ENCODE measurements at places on chromosomes 6 and 20.

DNA sequence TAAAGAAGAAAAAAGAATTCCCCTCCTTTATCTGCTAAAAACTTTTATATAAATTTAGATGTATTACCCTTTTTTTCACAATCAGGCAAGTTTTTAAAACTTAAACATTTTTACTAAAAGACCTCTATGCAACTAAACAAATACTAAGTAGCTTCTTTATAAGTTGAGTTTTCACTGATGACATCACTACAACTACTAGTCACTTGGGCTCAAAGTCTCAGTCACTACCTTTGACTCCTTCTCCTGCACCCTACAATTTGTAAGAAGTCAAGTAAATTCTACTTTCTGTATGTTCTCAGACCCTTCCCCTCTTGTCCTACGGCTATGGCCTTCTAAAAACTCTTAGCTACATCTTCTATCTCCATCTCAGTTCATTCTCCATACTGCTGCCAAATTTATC lies 11.2 kb downstream of the SUPT3H start:
- no peak for DNase-seq

- DNase-seq: no peak
Observed at GRCh38 chr6:104527761-104528415, 331.8 kb downstream of the HACE1 start.

- no peak for DNase-seq
Observed at GRCh38 chr6:36122495-36123269, 7.6 kb upstream of the MAPK13 start.

- no peak for DNase-seq
Observed at GRCh38 chr6:165579151-165579550, 83.9 kb downstream of the PDE10A start.

GRCh38 chr20:23881371-23881770 lies 1.8 kb upstream of the CST5 start:
- DNase-seq: no peak

DNA sequence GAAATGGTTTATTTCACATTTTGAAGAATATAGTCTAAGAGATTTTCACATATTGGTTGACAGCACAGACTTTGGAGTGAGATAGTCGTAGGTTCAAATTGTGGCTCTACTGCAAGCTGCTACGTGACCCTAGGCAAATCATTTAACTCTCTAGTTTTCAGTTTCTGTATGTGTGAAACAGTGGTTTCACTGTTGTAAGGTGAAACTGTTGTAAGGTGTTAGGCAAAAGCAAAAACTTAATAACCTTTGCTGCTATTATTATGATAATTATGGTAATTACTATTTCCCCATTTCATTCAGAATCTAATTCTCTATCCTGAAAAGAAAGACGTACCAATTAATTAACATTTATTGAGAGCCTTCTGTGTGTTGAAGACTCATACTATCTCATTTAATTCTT lies 144.2 kb downstream of the REV3L start:
- DNase-seq: no peak

DNA sequence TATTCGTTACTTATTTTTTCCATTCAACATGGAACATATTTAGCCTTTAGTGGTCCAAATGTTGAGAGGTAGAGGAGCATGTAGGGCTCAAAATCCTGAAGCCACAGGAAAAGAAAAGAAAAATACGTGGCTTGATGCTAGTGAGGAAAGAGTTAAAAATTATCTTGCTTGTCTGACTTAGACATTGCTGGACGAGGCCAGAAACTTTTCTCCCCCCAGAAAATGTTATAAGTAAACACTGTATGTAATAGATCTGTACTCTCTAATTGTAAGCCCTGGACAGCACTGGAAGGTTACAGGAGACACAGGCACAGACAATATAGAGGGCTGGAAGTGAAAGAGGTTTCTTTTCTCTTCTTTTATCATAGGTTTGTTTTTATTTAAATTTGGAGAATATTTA lies 165.6 kb downstream of the ZFP64 start:
- DNase-seq: no peak

- DNase-seq: peak; percentile 71
Observed at GRCh38 chr6:144104898-144105487, 9.6 kb upstream of the SF3B5 start.

GRCh38 chr6:13538084-13538483 lies 36.3 kb upstream of the SIRT5 start:
- DNase-seq: no peak

GRCh38 chr20:52529826-52530225 lies 338.2 kb upstream of the ZFP64 start:
- DNase-seq: no peak

DNA sequence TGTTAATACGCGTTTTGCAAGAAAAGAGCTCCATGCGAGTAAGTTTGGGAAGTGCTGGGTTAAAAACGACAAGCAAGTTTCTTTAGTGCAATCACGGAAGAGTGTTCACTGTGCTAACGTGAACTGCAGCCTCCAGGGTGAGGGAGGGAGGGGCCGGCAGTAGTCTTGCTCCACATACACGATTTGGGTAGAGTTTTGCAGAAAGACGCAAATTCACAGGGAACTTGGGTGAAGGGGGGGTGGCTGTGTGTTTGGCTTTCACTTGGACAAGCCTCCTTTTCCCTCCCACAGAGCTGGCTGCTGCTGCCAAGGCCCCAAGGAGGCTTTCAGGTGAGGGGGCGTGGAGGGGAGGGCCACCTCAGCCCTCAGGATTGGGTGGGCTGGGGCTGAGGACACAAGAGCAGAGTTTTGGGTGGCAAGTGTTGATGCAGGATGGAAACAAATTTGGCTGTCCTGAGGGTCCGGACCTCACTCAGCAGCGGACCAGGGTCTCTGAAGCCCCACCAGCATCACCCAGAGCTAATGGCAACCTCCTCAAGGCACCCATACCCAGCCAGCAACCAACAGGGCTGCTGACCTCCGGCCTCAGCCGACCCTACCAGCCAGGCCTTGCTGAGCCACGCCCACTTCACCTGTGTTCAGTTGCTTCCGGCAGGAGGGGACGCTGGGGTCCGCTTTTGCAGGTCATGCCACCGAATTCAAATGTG lies 204.5 kb downstream of the ERMARD start:
- DNase-seq: no peak

GRCh38 chr20:19275630-19276071 lies 63.2 kb downstream of the SLC24A3 start:
- DNase-seq: peak; percentile 87

DNA sequence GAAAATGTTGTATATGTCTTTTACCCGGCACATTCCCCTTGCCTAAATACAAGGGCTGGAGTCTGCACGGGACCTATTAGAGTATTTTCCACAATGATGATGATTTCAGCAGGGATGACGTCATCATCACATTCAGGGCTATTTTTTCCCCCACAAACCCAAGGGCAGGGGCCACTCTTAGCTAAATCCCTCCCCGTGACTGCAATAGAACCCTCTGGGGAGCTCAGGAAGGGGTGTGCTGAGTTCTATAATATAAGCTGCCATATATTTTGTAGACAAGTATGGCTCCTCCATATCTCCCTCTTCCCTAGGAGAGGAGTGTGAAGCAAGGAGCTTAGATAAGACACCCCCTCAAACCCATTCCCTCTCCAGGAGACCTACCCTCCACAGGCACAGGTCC lies 11.3 kb upstream of the MAPRE1 start:
- no peak for DNase-seq
